Activated CD8-positive, alpha-beta memory T cell treated with anti-CD3 and anti-CD28 coated beads for 4 hours (primary cell): ENCODE measurements at places on chromosomes 1 and 21.

DNA sequence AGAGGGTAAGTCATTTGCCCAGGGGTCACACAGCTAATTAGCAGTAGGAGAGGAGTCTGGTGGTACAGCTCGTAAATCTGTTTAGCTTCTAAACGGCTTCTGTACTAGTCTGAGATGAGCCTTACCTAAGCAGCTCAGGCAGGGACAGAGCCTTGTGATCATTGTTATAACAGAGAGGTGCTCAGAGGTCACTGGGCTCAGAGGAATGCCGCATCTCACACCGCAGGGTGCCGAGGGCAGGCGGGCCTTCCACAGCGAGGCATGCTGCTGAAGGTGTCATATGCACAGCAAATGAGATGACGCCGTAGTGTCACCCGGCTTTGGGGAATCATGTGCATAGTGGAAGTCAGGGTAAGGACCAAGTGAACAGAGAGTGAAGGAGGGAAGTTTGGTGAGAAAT lies 305.2 kb upstream of the FMN2 start:
- DNase-seq, result no peak

DNA sequence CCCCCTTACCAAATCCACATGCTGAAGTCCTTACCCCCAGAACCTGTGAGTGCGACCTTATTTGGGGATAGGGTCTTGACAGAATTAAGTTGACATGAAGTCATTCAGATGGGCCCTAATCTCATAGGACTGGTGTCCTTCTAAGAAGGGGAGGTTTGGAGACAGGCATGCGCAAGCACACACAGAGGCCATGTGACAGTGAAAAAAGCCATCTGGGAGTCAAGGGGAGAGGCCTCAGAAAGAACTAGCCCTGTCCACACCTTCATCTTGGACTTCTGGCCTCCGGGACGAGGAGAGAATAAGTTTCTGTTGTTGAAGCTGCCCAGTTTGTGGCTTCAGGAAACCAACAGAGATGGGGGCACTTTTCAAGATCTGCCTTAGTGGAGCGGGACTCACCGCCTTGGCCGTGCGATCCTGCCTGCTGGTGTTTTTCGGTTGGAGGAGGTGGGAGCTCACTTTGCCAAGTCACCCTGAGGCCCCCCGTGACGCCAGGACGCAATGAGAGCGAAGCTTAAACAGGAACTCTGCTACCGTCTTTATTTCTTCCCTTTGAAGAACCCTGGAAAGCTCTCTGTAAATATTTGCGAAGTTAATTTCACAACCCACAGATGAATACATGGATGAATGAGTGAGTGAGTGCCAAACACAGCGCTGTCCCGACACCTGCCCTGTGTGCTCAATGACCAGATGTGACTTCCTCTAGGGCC lies 42.5 kb upstream of the C1orf174 start:
- no peak for DNase-seq

DNA sequence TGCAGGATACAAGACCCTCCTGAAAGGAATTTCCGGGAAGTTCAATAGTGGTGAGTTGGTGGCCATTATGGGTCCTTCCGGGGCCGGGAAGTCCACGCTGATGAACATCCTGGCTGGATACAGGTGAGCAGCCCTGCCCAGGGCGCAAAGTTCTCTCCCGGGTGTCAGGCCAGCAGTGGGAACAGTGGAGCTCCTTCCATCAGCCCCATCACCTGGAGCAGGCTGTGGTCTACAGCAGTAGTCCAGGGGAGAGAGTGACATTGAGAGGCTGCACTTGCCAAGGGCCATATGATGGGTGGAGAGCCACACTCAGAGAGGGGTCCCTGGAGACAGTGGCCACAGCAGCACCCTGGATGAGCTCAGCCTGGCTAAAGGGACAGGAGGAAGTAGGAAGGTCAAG lies 44.1 kb downstream of the TFF3 start:
- no peak for DNase-seq

- DNase-seq, result no peak
Observed at GRCh38 chr1:214416417-214416816, 135.0 kb downstream of the PTPN14 start.

- DNase-seq, result no peak
Observed at GRCh38 chr1:109228167-109228566, 14.4 kb downstream of the SARS1 start.

DNA sequence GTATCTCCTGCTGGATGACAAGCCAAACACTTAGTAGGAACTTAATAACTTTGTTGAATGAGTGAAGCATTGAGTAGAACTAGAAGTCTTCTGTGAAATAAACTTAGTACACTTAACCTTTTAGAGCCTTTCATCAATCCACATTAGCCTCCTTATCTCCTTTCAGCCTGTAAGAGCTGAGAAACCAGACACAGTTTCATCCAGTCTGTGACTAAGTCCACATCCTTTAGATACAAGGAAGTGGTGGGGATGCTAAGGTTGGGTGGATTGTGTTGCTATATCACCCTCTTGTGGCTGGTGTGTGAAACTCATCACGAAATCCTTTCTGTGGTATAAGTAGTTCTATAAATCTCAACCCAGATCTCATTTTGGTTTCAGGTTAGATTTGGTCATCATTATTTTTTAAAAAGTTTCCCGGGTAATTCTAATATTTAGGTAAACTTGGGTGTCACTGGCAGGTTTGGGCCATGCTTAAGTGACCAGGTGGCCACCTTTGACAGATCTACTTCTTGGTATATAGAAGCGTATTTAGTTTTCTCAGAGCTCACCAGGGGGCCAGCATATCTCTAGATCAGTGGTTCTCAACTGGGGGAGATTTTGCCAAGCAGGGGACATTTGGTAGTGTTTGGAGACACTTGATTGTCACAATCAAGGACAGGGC lies 27.8 kb upstream of the CD84 start:
- DNase-seq, result no peak

DNA sequence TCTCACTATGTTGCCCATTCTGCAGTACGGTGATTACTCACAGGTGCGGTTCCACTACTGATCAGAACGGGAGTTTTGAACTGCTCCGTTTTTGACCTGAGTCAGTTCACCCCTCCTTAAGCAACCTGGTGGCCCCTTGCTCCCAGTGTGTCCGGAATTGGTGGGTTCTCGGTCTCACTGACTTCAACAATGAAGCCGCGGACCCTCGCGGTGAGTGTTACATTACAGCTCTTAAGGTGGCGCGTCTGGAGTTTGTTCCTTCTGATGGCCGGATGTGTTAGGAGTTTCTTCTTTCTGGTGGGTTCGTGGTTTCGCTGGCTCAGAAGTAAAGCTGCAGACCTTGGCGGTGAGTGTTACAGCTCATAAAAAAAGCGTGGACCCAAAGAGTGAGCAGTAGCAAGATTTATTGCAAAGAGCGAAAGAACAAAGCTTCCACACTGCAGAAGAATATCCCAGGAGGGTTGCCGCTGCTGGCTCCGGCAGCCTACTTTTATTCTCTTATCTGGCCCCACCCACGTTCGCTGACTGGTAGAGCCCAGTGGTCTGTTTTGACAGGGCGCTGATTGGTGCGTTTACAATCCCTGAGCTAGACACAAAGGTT lies 17.6 kb upstream of the PARP1 start:
- no peak for DNase-seq

- no peak for DNase-seq
Observed at GRCh38 chr1:69504730-69505252, 62.9 kb upstream of the LRRC7 start.

DNA sequence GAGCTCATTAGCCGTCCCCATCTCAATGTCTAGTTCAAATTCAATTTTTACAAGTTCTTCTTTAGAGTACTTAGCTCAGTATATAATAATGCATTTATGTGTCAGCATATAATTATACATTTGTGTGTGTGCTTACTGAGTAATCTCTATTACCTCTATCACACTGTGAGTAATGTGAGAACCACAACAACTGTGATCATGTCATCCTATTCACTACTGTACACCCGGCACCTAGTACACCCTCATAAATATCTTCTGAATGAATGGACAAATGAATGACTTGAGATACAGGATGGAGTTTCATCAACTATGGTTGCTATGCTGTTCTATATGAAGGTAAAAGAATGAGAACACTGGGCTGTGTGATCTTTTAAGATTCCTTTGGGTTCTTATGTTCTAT lies 124.0 kb downstream of the GPATCH2 start:
- DNase-seq, result no peak

DNA sequence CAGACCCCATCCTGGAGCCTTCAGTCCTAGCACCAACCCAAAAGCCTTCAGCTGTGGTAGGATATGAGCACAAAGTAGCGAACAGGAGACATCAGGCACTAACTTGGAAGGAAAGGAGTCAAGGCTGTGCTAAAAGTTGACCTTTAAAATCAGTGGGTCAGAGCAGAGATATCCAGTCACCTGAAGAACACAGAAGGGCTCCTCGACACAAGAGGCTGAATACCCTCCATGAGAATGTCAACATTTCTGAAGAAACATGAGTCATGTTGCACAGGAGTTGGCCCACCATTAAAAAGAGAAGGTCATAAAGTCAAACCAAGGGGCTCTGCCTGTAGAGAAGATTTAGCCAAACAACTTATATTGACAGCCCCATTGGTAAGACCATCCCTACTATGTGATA lies 172.5 kb downstream of the PLPP3 start:
- no peak for DNase-seq

- no peak for DNase-seq
Observed at GRCh38 chr1:147611021-147611426, 59.3 kb downstream of the ACP6 start.

GRCh38 chr1:230138561-230139239 lies 71.7 kb downstream of the GALNT2 start:
- no peak for DNase-seq

- no peak for DNase-seq
Observed at GRCh38 chr1:27545271-27545670, 55.3 kb upstream of the WASF2 start.
